Activated CD4-positive, alpha-beta T cell treated with anti-CD3 and anti-CD28 coated beads, Interleukin-2, Interleukin-4, amounts not matched to agents 100 ng/mL and 50 ng/mL, durations not matched to agents 16 hours and 8 hours (primary cell): ENCODE measurements at places on chromosomes 2 and 18.

- peak; percentile 7 for DNase-seq
Observed at GRCh38 chr18:23871410-23871809, 143.1 kb upstream of the TTC39C start.

- DNase-seq = no peak
Observed at GRCh38 chr2:101827246-101827645, 129.7 kb downstream of the MAP4K4 start.

GRCh38 chr2:223442847-223443246, 159.3 kb downstream of the SCG2 start:
- no peak for DNase-seq

GRCh38 chr2:203533676-203534591, 1.2 kb downstream of the RAPH1 start:
- peak; percentile 42 for DNase-seq

DNA sequence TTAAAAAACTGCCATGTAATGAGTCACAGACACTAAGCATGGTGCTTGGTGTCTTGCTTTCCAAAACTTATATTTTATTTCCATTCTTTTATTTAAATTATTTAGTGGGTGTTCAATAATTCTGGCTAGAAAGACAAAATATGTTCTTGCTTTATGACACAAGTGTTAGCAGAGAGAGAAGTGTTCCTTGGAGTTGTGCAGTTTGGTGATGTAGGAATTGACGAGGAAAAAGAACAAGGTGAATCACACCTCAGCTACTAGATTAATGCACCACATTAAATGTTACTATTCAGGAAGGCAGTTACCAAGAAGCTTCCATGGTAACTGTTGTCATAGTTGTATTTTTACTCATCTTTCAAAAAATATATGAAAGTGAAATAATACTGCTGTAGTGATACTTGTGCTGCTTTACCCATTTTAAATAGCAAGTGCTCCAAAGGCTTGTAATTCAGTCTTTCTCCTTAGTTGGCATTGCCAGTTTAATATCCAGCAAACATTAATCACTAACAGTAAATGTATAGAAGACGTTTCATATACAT, 28.3 kb downstream of the ADAM23 start:
- DNase-seq = no peak

DNA sequence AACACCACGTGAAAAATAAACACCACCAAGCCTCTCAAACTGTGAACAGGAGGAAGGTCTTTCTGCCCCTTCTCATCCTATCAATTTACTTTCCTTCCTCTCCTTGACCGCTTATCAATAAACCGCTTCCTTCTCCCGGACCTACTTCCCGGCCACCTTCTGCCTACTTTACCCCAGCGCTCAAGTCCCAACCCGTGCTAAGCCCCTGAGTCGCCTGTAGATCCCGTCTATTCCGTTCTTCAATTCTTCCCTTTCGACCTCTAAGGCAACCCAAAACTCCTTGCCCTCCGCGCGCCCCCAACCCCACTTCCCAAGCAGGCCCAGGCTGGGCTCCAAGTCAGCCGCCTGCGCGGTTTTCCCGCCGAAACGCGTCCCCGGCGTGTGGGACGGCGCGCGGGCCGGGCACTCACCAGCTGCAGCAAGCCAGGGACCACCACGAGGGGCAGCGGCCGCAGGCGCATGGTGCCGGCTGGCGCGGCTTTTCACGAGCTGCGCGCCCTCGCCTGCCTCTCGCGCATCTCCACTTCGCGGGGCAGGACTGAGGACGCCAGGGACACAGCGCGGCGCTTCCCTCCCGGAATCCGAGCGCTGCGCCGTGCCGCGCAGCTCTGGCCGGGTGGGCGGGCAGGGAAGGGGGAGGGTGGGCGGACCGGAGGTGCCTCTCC, at the start of gene NXPH2:
TSS of gene NXPH2 (minus strand) at position 610 of the 665 bp plus-strand sequence. CDS start at position 461, 149 bp downstream.
- no peak for DNase-seq

DNA sequence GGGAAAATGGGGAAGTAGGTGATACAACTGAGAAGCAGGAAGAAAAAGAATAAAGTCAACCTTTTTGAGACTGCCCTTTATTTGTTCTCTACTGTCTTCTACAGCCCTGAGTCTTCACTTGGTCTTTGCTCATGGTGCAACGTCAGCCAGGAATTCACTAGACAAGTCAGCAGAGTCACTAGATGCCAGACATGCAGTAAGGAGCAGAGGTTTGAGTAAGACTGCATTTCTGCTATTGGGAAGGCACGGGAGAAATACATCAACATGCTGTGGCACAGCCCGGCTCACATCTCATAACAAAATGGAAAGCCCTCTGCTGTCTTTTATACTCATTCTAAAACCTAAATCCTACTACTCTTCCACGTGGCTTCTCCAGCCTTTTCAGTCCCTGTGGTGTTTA, 67.1 kb downstream of the PRELID3A start:
- no peak for DNase-seq

- DNase-seq = no peak
Observed at GRCh38 chr2:160835166-160835565, 325.1 kb upstream of the TANK start.

- no peak for DNase-seq
Observed at GRCh38 chr2:237296756-237297155, 117.2 kb downstream of the COL6A3 start.

- no peak for DNase-seq
Observed at GRCh38 chr2:223050900-223051504, 988 bp upstream of the KCNE4 start.

GRCh38 chr18:63244607-63245006, 75.0 kb downstream of the BCL2 start:
- no peak for DNase-seq

- DNase-seq = no peak
Observed at GRCh38 chr2:121821476-121822158, 66.2 kb downstream of the TSN start.

- no peak for DNase-seq
Observed at GRCh38 chr18:67194886-67195285, 321.6 kb downstream of the DSEL start.

DNA sequence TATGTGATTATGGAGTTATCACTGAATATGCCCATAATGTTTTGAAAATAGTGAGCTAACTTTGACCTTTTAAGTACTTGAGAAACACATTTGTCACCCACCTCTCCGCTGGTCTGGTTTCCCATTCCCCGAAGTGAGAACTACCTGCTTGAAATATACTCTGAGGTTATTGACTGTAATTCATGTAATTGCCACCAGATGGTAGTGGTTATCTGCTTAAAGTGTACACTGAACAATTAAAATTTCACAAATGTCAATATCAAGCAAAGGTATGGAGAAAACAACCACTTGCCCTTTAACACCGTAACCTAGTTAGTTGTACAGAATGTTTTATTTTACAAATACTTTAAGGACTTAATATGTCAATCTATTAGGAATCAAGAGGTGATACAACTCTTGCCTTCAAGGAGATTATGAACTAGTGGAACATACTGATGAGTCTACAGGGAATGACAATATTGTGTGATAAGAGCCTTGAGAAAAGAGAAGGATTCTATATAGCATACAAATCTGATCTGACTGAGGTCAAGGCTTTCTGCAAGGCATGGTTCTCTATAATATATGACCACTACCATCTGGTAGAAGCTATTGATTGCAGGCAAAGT, 316.8 kb upstream of the KCNH7 start:
- no peak for DNase-seq

- no peak for DNase-seq
Observed at GRCh38 chr2:55107436-55107835, 57.2 kb upstream of the RTN4 start.

DNA sequence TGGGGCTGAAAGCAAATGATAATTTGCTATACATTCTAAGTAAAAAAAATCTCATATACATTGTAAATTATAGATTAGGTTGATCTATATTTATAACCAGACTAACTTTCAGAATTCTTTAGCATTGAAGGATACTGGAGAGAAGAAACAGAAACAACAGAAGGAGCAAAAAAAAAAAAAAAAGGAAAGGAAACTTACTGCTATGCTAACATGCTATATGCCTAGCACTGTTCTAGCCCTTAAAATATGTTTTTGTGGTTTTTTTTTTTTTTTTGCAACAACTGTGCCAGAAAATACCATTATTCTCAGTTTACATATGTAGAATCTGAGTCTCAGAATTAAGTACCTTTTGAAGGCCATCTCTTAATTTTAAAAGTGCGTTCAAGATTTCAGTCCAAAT, 204.9 kb upstream of the MC4R start:
- no peak for DNase-seq

GRCh38 chr2:78029392-78029995, 507.3 kb upstream of the LRRTM4 start:
- DNase-seq = no peak

- DNase-seq = no peak
Observed at GRCh38 chr2:128662051-128662471, 343.4 kb upstream of the HS6ST1 start.

GRCh38 chr2:219912491-219912921, 285.1 kb downstream of the SLC4A3 start:
- no peak for DNase-seq

- DNase-seq = no peak
Observed at GRCh38 chr2:60226943-60227342, 326.5 kb downstream of the BCL11A start.

- DNase-seq = no peak
Observed at GRCh38 chr18:9058406-9058805, 44.1 kb upstream of the NDUFV2 start.

GRCh38 chr2:145090841-145091761, 571.2 kb upstream of the ZEB2 start:
- no peak for DNase-seq

GRCh38 chr2:224586127-224586695, 1.0 kb upstream of the CUL3 start:
- DNase-seq = no peak

DNA sequence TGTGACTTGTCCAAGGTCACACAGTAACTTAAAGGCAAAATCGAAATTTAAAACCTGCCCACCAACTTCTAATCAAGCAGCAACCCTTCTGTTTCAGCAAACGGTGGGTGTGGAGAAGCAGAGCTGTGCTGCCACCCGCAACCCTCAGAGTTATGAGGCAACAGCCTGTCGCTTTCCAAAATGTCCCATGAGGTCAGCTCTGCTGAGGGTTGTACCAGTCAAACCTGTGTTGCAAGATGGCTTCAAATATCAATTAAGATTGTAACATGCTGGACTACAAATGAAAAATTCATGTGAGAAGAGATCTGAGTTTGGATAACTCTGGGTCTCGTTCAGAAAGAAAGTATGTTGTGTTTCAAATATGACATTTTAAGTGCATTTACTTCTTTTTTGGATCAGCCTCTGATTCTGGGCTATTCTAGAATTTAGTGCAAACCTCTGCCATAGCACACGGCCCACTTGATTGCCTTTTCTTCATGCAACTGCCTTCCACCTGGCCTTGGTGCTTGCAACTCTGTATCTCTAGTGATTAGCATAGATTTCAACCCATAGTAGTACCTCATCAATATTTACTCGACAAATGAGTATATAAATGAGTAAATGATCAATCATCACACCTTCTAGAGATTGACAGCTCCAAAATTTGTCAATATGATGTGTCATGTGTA, 69.3 kb downstream of the TIMM21 start:
- DNase-seq = no peak

- no peak for DNase-seq
Observed at GRCh38 chr18:34942975-34943374, 98.2 kb upstream of the MAPRE2 start.

- no peak for DNase-seq
Observed at GRCh38 chr2:118604371-118604770, 243.1 kb downstream of the EN1 start.

- no peak for DNase-seq
Observed at GRCh38 chr2:149766339-149766738, 178.8 kb upstream of the MMADHC start.

DNA sequence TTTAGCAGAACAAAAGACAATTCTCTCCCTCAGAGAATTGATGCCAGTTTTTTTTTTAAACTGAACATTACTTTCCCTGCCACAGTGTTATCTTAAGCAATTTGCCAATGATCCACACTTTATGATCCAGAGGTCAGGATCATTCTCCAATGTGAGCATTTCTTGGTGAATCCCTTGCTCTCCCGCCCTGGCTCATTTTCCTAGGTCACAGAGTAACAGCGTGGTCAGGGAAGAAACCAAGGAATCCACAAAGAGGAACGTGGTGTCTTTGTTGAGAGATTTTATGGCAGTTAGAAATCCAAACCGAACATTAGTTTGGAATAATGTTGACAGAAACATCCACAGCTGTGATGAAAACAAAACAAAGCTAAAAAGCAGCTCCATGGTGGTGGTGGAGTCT, 250.3 kb downstream of the TTC32 start:
- no peak for DNase-seq

DNA sequence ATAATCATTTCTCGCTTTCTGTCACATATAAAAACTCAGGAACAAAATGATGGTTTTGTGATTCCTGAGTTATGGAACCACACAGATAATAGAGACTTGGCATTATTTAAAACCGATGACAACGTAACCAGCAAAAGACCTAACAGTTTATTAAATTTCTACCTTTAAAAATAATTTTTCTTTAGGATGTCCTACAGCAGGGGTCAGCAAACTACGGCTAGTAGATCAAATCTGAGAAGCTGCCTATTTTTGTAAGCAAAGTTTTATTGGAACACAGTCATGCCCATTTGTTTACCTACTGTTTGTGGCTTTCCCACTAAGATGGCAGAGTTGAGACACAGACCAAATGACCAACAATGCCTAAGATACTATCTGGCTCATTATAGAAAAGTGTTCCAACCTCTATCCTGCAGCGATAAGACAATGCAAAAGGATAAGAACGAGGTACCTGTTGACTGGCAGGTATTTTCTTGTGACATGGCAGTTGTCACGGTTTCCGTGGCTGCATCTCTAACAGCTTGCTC, 53.0 kb upstream of the ZFP36L2 start:
- no peak for DNase-seq

DNA sequence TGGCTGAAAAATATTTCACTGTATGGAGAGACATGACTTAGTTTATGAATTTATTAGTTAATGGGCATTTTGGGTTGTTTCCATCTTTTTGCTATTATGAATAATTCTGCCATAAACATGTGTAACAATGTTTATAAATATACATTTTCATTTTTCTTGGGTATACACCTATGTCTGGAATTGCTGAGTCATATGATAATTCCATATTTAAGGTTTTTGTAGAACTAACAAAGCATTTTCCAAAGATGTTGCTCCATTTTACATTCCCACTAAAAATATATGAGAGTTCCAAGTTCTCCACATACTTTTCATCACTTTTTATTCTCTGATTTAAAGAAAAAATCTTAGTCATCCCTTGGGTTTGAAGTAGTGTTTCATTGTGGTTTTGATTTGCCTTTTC, 108.8 kb upstream of the LRRTM4 start:
- DNase-seq = no peak

- DNase-seq = no peak
Observed at GRCh38 chr2:7356909-7357584, 439.8 kb downstream of the RNF144A start.

DNA sequence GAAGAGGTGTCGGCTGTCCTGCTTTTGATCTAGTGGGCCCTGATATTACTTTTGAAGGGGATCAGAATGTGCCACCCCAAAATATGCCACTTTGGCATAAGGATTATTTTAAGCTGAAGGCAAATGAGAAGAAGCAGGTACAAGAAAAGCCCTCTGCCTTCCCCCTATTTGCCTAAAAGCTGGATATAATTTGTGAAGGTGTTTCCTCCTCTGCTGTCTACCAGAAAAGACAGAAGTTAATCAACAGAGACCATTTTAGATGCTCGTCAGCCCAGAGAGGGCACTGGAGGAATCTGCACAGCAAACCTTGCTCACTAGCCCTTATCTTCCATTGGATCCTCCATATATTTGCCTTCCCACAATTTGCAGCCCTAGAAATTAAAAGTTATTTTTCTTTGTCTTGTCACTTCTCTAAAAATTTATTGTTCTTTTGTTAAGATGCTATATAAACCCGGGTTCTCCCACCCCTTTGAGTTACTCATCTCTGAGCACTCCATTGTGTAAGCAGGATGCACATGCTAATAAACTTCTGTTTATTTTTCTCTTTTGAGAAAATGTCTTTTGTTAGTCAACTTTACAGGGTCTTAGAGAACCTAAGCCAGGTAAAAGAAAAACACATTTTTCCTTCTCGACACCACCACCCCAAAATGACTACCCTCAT, 163.2 kb upstream of the SLC1A4 start:
- DNase-seq = no peak
